Omental fat pad (tissue), 4 donors: ENCODE measurements at places on chromosomes 7 and 10. TPM values are rescaled to one million over a fixed set of nuclear protein-coding genes. Genes with fewer than 3 reads are reported as not detected.

The AKR1D1 gene
- not detected for total RNA-seq

The PKD2L1 gene
- total RNA-seq = not detected

The ZC3HAV1L gene
- total RNA-seq = 18.7 TPM

The FHIP2A gene
- total RNA-seq = 30.8 TPM

The RSPH10B gene
- total RNA-seq = not detected

The ZNF438 gene
- total RNA-seq = 10.5 TPM

The CPVL gene
- total RNA-seq = 48.5 TPM

The ADK gene
- 21.8 TPM for total RNA-seq

The ELMO1 gene
- total RNA-seq = 293 TPM

The STEAP1B gene
- 1.3 TPM for total RNA-seq

The ACSM6 gene
- not detected for total RNA-seq
